DMS79 treated with DMSO at 0.1 percent for 48 hours (cell line): ENCODE measurements at places on chromosomes 1 and 21.

- no peak for DNase-seq
Measured at GRCh38 chr21:38721958-38722357, 83.8 kb upstream of the ETS2 start.

DNA sequence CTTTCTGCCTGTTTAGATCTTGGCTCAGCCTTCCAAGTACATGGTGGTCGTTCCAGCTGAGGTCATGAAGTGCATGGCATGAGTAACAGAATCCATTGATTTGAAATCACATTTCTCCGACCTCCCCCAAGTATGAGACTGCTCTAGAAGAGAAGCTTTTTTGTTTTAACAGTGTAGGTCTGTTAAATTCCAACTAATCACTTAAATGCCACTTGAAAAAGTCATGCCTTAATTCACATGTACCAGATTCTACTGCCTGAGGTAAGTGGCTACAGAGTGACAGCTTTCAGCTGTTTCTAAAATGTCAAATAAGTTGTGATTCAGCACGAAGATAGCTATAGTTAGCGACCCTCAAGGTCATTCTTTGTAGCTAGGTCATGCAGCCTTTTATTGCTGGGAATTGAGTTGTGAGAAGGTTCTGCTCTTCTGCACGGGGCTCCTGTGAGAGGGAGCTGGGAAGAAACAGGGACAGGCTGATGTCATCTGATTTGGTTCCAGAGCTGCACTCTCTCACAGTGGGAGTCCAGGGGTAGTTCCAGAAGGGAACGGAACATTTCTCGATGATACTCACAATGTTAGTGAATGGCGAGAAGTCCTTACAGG is 112.7 kb downstream of the VPS13D start:
- DNase-seq: peak; percentile 55

GRCh38 chr21:36773117-36773516 is 74.2 kb downstream of the SIM2 start:
- DNase-seq: peak; percentile 48

- peak; percentile 55 for DNase-seq
Measured at GRCh38 chr21:44765231-44766013, 36.2 kb downstream of the UBE2G2 start.

DNA sequence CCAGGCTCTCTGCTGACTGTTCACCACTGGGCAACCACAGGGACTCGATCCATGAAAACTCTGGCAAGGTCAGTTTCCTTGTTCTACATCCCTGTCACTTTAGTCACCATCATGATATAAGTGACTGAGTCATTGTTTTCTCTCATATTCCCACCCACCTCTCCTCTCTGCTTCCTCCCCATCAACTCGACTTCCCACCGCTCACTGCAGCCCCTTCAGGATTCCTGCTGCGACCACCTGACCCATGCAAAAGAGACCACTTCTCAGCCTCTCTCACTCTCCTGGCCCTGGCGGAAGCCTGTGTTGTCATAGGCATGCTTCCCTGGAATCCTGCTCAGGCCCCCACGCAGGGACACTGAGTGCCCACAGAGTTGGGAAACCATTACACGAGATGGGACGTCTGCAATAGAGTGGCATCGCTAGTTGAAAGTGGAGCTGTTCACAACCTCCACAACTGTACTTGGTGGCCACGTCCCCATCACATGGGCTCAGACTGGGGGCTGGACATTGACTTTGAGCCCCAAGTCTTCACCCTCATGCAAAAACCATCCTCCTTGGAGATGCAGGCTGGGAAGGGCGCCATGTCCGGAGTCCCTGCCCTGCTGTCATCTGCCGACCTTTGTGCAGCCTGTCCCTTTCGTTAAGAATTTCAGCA is 1.8 kb upstream of the TFF2 start:
- no peak for DNase-seq

GRCh38 chr1:106747791-106748190 is 308.7 kb upstream of the PRMT6 start:
- no peak for DNase-seq

DNA sequence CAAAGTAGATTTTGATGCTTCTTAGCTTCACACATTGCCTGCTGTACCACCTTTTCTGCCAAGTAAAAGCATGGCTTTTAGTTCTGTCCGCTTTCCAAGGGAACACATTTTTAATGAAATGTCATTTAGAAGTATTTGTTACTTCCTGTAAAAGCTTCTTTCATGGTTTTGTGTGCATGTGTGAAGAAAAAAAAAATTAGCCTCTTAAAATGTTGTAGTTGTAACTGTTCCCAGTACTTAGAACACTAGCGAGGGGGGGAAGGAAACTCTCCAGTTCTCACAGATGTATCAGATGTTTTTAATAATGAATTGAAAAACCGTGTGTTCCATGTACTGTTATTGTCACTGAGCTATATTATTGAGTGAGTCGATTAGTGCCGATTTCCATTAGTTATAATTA is 568.3 kb upstream of the ADGRL2 start:
- DNase-seq: no peak

- DNase-seq: no peak
Measured at GRCh38 chr1:189752461-189752995, 725.1 kb downstream of the BRINP3 start.

GRCh38 chr1:179742717-179743678 is at the start of gene FAM163A:
Gene FAM163A (plus strand): TSS chr1:179743291. CDS start chr1:179813098, 69,807 bp downstream.
- DNase-seq: peak; percentile 11

DNA sequence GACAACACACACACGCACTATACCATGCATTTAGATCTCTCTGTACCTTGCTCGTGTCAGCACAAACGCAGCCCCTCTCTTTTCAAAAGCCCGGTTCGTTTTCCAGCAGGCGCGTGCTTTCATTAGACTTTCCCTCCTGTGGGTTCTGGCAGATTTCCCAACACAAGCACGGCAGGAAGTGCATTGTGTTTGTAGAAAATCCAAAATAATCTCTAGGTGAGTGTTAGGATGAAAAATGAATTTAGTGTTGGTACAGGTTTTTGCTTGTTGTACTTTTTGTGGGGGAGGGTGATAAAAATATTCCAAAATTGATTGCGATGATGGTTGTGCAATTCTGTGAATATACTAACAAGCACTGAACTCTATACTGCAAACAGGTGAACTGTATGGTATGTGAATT is 54.1 kb upstream of the POFUT2 start:
- DNase-seq: peak; percentile 81

- DNase-seq: no peak
Measured at GRCh38 chr1:246005067-246005466, 502.0 kb downstream of the SMYD3 start.

DNA sequence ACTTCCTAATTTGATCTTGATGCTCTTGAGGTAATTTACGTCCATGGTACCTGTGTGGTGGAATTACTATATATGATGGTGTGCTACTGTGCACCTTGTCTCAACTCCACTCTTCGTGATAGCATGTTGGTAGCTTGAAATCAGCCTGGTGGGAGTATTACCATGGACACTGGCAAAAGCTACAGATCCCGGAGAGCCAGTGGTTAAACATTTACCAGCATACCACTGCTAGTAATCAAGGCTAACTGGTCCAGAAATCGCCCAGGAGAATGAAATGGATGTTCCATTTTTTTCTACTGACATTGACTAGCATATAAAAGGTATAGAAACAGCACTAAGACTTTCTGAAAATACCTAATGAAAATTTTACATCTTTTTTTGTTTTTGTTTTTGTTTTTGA is 30.6 kb downstream of the ELK4 start:
- DNase-seq: no peak

- no peak for DNase-seq
Measured at GRCh38 chr1:117117697-117118096, 3.9 kb downstream of the TRIM45 start.

DNA sequence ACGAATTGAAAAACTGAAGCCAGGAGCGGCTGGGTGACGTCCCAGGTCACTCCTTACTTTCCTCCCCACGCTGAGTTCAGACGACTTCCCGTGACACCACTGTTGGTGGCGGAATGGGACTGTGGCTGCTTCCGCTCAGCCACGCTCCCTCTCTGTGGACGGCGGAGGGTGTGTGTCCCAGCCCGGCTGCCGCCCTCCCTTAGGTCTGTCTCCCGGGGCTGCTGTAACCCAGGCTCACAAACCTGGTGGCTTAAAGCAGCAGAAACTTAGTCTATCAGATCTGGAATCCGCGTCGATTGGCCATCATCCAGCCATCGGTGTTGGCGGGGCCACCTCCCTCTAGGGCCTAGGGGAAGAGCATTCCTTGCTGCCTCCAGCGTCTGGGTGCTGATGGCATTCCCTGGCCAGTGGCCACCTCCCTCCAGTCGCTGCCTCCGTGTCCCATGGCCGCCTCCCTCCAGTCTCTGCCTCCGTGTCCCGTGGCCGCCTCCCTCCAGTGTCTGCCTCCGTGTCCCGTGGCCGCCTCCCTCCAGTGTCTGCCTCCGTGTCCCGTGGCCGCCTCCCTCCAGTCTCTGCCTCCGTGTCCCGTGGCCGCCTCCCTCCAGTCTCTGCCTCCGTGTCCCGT is 17.5 kb downstream of the TRPM2 start:
- DNase-seq: no peak

GRCh38 chr21:29586696-29587095 is 288.0 kb downstream of the BACH1 start:
- no peak for DNase-seq

DNA sequence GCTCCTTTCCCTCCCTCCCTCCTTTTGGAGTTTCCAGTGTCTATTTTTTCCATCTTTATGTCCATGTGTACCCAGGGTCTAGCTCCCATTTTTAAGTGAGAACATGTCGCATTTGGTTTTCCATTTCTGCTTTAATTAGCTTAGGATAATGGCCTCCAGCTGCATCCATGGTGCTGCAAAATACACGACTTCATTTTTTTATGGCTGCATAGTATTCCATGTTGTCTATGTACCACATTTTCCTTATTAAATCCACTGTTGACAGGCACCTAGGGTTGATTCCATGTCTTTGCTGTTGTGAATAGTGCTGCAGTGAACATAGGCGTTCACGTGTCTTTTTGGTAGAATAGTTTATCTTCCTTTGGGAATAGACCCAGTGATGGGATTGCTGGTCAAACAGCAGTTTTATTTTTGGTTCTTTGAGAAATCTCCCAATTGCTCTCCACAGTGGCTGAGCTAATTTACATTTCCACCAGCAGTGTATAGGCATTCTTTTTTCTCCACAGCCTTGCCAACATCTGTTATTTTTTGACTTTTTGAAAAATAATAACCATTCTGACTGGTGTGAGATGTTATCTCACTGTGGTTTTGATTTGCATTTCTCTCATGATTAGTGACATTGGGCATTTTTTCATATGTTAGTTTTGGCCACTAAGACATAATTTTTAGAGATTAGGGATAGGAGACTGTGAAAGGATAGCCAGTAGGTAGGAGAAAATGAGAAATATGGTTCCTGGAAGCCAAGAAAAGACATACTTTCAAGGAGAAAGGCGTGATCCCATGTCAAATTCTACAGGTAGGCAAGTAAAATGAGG is 50.4 kb downstream of the ADAMTS1 start:
- no peak for DNase-seq

DNA sequence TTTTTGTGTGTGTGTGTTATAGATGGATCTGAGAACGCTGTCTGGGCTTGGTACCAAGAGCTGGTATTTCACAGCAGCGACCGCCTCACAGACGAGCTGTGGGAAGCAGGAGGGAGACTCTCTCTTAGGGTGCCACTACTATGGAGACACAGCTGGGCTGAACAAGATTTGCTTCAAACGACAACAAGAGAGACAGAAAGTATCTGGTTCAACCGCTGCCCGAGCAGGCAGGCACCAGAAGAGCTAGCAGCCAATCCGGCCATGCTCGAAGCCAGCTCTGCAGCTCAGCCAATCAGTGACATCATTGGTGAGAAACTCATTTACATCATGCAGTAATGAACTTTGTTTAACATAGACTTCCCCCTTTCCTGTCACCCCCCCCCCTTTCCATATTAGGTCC is 341.3 kb downstream of the USP25 start:
- no peak for DNase-seq
